ENCODE measurements at places on chromosomes 4 and X.

DNA sequence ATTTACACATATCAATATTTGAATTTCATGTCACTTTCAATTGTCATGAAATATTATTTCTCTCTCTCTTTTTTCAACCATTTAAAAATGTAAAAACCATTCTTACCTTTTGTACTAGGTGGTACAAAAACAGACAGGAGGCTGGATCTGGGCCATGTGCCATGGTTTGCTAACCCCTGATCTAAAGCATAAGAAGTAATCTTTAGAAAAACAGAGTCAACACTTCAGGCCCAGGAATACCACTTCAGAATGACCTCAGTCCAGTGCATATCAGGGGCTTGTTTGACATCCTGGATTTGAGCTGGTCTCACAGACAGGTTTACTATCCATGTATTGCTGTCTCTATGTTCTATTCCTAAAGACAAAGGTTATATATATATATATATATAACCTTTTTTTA lies 102.5 kb downstream of the DCHS2 start:
- no peak for DNase-seq

GRCh38 chrX:40331762-40332161 lies 234.0 kb upstream of the BCOR start:
- DNase-seq, result no peak

DNA sequence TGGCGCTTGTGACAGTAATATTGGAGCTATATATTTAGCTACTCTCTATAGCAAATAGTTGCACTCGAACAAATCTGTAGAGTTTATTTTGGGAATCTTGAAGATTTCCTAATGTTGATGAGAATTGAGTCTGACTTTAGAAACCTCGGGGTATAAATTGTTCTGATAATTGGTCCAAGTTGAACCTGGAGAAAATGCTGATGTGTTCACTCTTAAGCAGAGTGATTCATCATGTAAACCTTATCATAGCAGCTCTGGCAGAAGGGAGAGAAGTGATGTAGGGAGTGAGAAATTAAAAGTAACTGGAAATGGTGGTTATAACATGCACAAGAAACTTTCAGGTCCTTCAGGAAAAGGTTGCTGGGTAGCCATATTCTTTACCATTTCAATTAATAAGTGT lies 16.4 kb upstream of the SLC4A4 start:
- DNase-seq, result no peak

GRCh38 chrX:110462957-110463356 lies 104.3 kb downstream of the RTL9 start:
- no peak for DNase-seq

DNA sequence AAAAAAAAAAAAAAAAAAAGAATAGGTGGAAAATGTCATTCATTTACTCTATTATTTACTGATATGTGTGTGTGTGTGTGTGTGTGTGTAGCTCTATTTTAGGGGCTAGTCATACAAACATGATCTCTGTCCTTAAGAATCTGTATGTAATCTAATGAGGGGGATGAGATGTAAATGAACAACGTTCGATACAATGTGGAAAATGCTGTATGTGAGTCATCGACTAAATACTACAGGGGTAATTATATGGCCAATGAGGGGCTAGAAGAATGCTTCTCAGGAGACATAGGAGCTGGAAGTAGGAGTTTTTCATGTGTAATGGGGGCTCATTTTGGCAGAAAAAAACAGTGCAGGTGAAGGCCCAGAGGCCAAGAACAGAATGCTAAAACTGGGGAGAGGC lies 41.9 kb downstream of the LEF1 start:
- no peak for DNase-seq

DNA sequence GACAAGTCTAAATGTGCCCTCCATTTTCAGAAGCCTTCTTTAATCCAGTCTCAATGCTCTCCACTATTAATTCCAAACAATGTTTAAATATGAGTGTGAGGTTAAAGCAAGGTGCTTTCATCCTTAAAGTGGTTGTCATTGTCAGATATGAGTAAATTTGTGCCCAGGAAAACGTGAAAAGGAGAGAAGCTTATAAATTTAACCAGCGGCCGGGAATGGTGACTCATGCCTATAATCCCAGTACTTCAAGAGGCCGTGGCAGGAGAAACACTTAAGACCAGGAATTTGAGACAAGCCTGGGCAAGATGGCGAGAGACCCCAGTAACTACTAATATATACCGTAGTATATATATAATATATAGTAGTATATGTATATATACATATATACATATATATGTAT lies 270.0 kb downstream of the ARHGAP24 start:
- DNase-seq, result no peak

- peak; percentile 13 for DNase-seq
These were observed 24.5 kb downstream of the ELF4 start for GRCh38 chrX:130085551-130086446.

DNA sequence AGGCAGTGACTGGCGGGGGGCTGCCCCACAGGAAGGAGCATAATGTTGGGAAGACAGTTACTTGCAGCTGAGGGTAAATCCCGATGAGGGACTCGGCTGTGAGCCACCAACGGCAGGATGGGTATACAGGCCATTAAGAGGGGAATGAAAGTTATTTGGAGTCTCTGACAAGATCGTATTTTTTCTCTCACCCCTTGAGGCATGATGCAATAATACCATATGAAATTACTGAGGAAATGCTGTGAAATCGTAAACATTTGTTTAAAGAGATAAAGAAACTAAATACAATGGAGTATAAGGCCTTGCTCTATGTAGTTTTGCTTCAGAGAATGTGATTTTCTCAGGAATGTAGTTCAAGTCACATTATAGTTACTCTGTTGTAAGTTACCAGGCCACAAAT lies 12.7 kb downstream of the IL1RAPL1 start:
- DNase-seq, result no peak

GRCh38 chrX:118644378-118644777 lies 83.0 kb upstream of the IL13RA1 start:
- DNase-seq, result no peak

DNA sequence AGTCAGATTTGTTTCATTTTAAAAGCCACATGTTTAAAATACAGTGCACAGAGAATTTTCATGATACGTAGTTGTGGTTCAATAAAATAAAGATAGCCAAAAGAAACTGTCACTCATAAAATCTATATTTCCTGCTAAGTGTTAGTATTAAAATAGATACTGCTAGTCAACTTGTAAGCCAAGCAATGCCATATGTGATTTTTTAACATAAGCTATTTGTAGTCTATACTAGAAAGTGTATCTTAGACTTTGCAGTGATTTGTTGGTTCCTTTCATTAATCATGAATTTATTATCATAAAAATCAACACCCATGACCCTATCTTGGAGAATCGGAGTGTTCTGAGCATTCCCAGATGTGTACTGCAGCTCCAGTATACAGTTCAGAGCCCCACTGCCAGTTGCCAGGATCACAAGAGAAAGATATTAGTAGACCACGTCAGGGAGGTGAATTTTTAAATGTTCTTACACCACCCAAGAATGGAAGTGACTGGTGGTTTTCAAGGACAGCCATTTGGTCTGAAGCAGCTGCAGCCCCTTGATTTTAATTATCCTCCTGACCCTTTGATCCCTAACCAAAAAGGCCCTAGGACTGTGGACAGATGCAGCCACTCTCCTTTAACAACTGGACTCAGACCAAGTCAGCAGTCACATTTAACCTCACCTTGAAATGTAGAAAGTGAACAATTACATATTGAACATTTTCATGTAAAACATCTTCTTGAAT lies 163.1 kb downstream of the PALLD start:
- no peak for DNase-seq

DNA sequence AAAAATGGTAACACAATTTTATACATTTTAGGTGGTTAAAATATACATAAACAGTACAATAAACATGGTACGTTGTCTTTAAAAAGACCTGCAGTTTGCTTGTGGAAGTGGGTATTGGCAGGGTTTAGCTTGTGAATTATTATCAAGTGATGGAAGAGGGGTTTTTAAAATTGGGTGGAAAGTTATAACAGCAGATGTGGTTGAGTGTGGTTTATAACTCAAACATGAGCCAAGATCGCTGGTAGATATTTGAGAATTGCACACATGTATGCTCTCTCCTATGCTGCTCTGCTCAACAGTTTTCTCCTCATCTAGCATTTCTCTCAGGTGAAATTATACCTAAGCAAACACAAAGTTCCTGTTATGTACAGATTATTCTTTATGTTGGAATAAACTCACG lies 14.0 kb downstream of the EPGN start:
- DNase-seq, result no peak

DNA sequence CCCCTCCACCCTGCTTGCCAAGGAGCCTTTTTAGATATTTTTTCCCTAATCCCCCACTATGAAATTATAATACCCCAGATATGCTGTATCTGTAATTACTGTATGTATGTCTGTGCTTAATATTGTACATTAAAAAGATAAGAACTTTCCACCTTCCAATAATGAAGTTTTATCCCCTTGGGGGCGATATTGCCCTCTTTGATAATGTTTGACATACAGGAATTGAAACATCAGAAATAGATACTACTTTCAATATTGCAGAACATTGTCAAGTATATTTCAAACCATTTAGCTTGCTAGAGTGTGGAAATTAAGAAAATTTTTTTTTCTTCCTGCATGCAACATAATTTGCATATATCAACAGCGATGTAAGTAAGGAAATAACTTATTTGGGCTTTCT lies 58.9 kb downstream of the NAF1 start:
- peak; percentile 9 for DNase-seq

DNA sequence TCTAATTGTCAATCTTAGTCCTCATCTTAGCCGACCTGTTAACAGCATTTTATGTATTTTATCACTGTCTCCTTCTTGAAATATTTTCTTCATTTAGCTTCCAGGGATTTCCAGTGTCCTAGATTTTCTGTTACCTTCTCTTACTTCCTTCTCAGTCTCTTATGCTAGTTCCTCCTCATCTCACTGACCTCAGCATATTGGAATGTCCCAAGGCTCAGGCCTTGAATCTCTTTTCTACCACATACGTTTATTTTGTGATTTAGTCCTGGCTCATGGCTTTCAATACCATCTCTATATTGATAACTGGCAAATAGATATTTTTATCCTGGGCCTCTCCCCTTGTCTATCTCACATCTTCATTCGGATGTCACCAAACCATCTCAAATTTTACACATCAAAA lies 61.1 kb downstream of the IQCM start:
- DNase-seq, result no peak

DNA sequence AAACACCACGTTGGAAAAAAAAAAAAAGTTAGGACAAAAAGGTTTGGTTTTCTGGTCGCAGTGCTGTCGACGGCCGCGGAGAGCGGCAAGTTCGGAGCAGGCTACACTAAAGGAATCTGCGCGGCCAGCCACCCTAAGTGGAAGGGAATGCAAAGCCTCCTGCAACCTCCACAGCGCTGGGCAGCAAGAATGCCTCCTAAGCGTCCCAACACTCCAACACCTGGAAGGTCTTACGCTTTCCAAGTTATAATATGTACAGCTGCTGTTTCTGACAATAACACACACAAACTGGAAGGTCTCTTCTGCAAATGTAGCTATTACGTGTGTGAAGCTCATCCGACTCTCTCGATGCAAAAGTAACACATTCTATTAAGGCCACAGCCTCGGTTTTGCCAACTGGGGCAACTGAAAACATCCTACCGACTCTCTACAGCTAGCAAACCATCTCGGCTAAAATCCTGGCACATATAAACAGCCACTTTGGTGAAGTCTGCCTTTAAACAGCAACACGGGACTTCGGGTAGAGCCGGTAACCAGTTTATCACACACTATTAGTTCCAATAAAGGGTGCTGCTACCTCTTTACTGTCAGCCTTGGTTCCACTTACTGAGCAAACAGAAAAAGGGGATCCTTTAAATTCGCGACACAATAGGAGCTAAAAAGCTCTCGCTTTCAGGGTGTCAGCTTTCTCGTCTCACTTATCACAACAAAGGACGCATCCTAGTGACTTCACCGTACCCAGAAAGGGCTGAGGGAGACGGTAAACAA lies 895 bp downstream of the SMIM14 start:
- peak; percentile 40 for DNase-seq

- no peak for DNase-seq
These were observed 35.7 kb upstream of the SLC2A9 start for GRCh38 chr4:10057023-10057395.

GRCh38 chrX:55007656-55008055 lies 7.5 kb downstream of the APEX2 start:
- DNase-seq, result no peak

GRCh38 chr4:23923840-23924239 lies 34.0 kb upstream of the PPARGC1A start:
- no peak for DNase-seq

DNA sequence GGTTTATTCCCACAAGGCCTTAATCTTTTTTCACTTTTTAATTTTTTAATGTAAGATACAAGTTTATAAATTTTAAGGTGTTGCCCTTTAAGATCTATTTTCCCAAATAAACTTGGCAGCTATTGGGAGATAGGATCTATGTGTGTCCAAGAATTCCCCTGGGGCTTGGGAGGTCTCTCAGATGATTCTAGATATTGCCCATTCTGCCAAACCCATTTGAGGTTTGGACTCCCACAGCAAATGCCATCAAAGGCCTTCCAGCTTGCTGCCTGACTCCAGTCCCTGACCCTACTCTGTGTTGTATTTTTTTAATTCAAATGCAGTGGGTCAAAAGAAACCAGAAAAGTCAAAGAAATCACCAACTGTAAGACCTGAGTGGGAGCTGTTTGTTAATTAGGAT lies 120.0 kb upstream of the CHRDL1 start:
- no peak for DNase-seq
